ENCODE measurements at places on chromosomes 3 and 15.

- peak; percentile 55 for DNase-seq
These were observed 6.9 kb downstream of the SLC38A3 start for GRCh38 chr3:50211930-50212329.

DNA sequence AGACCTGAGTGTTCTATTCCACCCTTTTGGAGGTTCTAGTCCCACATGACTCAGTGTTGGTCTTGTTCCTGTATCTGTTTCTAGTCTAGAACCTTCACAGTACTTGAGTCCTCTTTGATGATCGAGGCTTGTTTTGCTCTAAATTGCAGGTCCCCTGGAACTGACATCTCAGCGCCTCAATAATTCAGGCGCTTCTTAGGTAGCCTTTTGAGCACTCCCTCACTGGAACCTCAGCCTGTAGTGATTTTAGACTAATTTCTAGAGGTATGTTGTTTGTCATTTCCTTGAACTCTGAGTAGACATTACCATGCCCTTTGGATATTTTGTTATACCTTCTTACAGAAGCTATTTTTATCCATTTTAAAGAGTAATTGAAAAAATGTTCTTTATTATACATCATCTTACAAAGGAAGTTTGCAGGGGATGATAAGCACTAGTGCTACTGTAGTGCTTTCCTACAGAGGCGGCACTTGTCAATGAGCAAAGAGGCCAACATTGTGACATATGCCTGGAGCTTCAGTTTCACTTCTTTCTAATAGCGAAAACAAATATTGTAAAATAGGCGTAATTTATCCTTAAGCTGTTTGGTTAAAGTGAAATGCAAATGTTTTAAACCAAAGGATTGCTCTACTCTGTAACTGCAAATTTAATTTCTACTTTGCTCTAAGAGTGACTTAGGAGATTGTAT lies 75.7 kb downstream of the EFL1 start:
- DNase-seq: no peak

- DNase-seq: peak; percentile 74
These were observed 153.8 kb downstream of the EBLN2 start for GRCh38 chr3:73215281-73215680.

GRCh38 chr15:36331531-36332275 lies 247.7 kb upstream of the CDIN1 start:
- DNase-seq: peak; percentile 41

DNA sequence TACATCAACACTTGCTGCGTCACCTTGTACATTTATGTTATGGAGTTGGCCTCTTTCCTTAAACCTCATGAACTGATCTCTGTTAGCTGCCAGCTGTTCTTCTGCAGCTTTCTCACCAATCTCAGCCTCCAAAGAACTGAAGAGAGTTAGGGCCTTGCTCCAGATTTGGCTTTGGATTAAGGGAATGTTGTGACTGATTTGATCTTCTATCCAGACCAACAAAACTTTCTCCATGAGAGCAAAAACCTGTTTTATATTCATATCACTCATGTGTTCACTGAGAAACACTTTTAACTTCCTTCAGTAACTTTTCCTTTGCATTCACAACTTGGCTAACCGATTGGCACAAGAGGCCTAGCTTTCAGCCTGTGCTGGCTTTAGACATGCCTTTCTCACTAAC lies 1156.0 kb upstream of the CADM2 start:
- no peak for DNase-seq

GRCh38 chr3:52242039-52242438 lies 3.1 kb upstream of the TWF2 start:
- DNase-seq: no peak

GRCh38 chr15:99122831-99123712 lies 18.2 kb downstream of the SYNM start:
- no peak for DNase-seq

DNA sequence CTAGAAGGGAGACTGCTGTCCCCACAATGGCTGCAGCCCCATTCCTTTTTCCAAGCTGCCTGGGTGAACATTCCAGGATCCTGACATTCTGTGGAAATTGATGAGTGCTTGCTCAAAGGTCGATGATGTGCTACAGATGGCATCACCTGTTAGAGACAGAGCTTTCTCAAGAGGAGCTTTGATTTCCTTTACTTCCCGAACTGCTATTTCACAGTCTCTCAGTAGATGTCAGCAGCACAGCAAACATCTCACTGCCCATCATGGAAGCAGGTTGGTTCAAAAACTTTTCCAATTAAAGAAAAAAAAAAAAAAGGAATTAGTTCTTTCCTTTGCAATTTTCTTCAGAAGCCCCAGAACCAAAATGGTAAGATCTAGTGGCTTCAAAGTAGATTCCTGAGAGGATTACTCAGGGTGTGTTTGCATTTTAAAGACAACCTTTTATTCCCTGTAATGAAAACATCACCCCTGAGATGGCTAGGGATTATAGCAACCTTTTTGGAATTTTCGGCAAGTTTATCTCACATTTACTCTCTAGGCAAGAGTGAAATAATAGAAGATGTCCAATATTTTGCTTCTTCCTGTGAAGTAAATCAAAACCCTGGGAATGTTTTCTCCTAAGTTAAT lies 44.8 kb downstream of the POLR2M start:
- peak; percentile 58 for DNase-seq

DNA sequence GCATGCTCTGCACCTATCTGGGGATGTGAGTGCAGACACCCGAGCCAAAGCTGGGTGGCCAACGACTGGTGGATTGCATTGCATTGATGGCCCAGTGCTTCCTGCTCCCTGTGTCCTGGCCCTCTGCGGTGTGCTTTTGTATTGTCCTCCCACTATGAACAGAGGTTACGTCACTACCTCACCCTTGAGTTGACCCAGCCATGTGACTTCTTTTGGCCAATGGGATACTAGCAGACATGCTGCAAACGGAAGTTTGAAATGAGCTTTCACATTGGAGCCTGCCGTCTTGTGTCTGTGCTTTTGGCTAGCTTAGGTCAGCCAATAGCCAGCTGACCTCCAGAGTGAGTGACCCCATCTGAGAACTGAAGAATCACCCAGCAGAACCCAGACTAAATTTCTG lies 15.3 kb upstream of the TBC1D21 start:
- DNase-seq: no peak

DNA sequence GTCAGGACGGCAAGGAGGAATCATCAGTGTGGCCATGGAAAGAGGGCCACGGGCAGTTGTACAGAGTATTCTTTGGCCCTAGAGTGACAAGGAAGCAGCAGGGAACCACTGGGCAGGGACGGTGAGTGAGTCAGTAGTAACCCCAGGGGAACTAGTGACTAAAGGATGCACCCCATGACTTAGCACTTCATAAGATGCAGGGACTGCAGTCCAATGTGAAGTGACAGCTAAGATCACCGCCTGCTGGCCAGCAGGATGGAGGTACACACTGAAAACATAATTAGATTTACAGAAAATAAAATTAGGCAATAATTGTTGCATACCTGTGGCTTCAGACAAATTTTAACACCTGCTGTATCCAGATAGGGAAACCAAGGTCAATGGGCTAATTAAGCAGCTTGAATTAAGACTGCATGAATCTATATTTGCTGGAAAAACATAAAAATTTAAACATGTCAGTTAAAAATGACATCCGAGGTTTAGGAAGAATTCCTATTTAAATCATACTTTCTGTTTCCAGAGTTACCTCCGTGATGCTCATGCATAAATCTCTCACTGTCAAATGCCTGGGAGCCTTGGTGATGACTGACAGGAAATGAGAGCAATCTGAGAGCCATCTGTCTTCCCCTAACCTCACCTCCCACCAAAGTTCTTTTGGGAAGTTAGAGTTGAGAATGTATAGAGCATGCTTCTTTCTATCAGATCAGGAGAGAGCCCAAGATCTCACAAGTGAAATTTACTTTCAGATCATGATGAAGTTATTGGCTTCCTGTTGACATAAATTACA lies 56.5 kb downstream of the DCLK3 start:
- DNase-seq: peak; percentile 63

DNA sequence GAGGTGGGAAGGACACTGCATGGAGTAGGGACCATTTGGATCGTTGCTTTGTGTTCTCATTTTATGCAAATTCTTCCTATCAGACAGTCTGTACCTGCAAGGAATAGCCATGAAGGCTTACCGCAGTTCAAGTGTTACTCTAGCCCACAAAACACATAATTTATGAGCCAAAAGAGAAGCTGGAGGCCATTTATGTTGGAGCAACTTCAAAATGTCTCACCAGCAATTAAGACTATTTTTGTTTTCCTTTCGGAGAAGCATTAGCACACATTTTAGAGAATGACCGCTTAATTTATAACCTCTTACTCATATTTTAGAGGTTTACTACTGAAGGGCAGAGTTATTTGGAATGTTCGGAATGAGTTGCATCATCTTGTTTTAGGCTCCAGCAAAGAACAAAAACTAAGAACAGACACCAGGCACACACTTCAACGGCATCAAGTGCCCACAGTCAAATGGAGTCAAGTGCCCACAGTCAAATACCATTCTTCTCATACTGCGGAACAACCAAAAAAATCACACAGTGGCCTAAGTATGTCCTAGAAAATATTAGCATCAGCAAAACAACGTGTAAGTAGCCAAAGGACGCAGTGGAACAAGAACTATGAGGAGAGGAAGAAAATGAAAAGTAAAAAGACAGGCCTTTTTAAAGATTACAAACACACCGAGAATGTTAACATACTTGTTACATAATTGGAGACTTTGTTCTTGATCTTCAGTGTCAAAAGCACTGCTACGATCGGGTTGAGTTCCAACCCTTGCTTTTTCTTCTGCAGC lies 17.5 kb upstream of the GOLGA8J start:
- peak; percentile 93 for DNase-seq

- DNase-seq: no peak
These were observed 183.8 kb upstream of the TBL1XR1 start for GRCh38 chr3:177381070-177381469.

DNA sequence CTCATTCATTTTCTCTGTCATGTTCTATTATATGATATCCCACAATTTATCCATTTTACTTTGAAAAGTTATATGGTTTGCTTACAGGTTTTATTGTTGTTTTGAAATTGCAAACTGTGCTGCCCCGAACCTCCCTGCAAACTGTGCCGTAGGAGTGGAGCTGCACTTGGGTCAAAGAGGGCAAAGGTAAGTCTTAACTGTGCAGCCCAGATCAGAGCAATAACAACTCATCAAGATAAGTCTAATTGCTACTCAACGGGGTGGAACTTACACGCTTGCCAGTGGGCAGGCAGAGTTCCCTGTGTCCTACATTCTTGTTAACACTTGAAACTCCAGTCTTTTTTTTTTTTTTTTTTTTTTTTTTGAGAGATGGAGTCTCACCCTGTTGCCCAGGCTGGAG lies 33.2 kb downstream of the ZDHHC19 start:
- no peak for DNase-seq

DNA sequence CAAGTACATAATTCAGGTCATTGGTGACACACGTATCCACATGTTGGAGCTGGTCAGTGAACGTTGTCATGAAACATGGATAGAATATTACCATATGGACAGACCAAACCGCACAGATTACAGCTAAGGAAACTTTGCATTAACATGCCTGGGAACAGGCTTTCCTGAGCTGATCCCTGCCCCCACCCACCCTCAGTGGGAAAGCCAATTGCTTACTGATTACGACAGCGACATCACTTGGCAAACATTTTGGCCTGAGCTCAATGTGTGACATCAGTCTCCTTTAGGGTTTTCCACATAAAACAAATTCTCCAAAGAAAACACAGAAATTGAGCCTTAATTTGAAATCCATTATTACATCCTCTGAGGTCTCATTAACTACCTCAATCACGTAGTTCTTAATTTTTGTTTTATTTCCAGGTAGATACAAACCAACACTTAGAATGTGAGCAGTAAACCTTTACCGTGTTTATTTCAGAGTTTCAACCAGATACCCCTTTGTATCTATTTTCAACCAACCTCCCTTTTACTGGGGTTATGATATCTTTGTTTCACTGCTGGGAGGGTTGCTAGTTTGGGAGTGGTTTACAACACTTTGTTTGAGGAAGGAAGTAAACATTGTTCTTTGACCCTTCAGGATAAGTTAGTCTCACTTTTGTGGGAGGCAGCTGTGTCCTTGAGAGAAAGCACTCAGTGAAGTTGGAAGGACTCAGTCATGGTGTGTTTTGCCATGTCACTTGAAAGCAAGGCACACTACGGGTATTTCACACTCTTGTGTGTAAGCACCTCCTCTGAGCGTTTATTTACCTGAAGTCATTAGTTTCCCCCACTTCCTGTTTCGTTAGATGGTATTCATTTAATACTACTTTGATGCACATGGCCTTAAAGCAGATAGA lies 103.1 kb downstream of the CMSS1 start:
- peak; percentile 72 for DNase-seq

DNA sequence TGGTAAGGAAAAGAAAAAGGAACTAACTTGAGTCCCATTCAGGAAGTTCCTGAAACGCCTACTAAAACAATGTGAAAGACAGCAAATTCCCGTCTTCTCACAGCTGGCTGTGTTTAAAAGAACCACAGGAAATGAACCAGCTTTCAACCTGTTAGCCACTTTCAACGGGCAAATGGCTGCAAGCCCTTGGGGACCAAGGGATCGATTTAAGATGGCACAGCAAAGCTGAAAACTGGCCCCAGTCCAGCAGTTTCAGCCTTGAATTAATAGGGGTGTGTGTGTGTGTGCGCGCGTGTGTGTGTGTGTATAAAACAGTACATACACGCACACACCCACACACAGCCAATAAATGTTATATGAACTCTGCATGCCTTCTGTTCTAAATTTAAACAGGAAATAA lies 168.7 kb upstream of the TMCO5A start:
- DNase-seq: peak; percentile 13

- peak; percentile 94 for DNase-seq
These were observed 183.1 kb downstream of the CHST2 start for GRCh38 chr3:143302638-143303171.

GRCh38 chr3:30766522-30766921 lies 127.9 kb downstream of the GADL1 start:
- DNase-seq: no peak

DNA sequence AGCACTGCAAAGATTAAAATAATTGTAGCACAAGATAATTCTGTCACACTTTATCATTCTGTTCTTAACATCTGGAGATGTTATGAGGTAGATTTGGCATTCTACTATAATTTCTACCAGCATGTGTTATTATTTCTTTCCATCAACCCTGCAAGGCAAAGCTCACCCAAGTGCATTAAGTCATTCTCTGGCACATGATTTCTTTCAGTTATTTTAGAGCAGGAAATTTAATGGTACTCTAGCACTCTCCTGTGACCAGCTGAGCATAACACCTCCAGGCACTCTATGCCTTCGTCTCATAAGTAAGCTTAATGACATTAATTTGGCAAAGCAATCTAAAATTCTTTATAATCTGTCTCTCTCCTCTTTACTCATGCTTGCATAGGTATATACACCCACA lies 300.2 kb upstream of the GPR149 start:
- DNase-seq: no peak

DNA sequence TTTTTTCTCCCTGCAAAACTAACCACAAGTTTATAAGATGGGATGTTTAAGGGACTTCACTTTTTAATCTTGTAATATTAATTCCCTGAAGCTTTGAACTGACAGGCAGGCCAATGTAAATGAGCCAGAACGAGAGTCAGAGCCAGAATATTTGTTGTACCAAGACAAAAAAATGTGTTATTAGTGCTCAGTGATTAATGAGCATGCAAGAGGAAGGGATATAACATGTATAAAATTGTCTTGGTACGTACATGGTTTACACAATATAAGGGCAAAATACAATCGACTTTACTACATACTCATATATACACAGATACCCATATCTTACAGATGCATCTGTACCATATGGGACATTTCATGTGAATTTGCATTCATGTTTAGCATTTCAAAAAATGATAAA lies 331.2 kb downstream of the MECOM start:
- no peak for DNase-seq

All from AG10803 (cell line).